Endothelial cell of umbilical vein (primary cell): ENCODE measurements at places on chromosomes 2 and 18. TPM values are rescaled to one million over a fixed set of nuclear protein-coding genes. Genes with fewer than 3 reads are reported as not detected.

EGR4 gene
- not detected in 2 replicates for polyA plus RNA-seq

EFR3B gene
- 0.15 and 0.21 TPM in 2 replicates for polyA plus RNA-seq

SMPD4 gene
- polyA plus RNA-seq = 85.3 and 102 TPM in 2 replicates

AQP12A gene
- polyA plus RNA-seq = not detected in 2 replicates

ACAA2 gene
- polyA plus RNA-seq = 14.6 and 18.6 TPM in 2 replicates

TLK1 gene
- polyA plus RNA-seq = 4.1 and 5.8 TPM in 2 replicates

ASPRV1 gene
- 0.19 and 0.22 TPM in 2 replicates for polyA plus RNA-seq

CCDC74B gene
- 4.1 and 4.6 TPM in 2 replicates for polyA plus RNA-seq

RBM44 gene
- 0.14 and 0.16 TPM in 2 replicates for polyA plus RNA-seq

MYL12B gene
- polyA plus RNA-seq = 681 and 724 TPM in 2 replicates
